GM12864 (cell line): ENCODE measurements at places on chromosomes 3 and 15.

DNA sequence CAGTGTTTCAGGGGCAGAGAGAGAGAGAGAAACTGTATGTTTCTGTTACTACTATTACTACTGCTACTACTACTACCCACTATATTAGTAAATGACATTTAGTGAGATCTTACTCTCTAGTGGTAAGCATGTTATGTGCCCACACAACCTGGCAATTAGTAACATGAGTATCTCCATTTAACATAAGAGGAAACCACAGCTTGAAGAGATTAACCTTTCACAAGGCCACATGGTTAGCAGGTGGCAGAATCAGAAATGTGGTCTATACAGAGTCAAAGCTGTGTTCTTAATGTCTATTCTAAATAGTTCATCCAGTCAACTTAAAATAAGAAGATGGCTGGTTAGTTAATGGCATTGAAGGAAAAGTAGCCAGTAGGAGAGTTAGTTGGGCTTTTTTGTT, 961.6 kb downstream of the MCTP2 start:
- no peak for DNase-seq

DNA sequence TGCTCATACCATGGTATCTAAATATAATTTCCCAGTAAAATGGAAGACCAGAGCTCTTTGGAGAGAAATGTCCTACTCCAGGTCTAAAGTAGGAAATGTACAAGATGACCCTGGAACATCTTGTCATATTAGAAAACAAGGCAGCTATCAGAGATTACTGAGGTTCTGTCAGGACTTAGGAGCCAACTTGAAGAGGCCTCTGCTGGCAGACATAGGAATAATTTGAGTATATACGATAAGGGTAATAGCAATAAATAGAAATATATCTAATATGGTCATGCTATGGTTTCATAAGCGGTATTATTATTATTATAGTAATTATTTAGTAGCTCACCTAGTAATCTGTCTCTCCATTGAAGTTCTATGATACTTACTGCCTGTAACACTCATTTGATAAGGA, 224.2 kb downstream of the SOX2 start:
- DNase-seq = no peak

DNA sequence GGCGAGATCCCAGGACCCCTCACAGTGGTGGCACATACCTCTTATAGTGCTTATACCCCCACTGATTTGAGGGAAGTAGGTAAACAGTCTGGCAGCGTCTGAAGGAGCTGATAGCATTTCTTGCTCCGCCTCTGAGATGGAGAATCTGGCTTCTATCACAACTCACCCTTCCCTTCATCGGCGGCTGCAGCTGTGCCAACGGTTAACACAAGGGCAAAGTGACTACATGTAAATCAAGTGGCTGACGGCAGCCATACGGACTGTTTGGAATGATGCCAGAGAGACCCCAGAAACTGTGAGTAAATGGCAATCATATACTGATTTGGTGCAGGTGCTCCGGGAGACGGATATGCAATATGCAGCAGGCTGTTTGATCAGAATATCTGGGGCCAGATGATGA, 66.8 kb upstream of the UNC13C start:
- no peak for DNase-seq

GRCh38 chr3:32009101-32009500, 27.6 kb downstream of the ZNF860 start:
- no peak for DNase-seq

DNA sequence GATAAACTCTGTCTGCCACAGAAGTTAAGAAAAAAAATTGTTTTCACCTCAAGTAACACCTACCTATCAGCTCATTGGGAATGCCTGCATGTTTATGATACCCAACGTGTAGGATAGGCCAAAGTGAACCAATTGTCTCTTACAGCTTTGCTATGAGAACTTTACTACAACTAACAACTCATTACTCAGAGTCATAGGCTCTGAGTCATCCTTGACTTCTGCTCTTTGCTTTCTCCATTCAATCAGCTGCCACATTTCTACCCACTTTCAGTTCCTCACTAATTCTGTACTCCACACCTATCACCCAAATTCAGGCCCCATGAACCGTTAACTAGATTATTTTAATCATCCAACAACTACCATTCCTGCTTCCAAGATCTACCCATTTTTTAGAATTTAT, 843.9 kb downstream of the TUSC7 start:
- DNase-seq = peak; percentile 13

- DNase-seq = no peak
These were observed 136.0 kb upstream of the CFAP20DC start for GRCh38 chr3:59185591-59186369.

DNA sequence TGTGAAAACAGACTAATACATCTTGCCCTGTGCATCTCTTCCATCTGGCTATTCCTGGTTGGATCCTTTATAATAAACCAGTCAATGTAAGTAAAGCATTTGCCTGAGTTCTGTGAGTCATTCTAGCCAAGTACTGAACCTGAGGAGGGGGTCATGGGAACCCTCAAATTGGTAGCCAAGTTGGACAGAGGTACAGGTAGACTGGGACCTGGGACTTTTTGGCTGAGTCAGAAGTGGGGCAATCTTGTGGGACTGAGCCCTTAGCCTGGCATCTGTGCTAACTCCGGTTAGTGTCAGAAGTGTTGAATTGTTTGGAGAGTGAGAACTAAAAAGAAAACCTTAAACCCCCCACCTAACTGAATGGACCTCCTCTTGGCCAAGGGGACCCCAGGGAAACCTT, 21.0 kb upstream of the LIMD1 start:
- DNase-seq = no peak

DNA sequence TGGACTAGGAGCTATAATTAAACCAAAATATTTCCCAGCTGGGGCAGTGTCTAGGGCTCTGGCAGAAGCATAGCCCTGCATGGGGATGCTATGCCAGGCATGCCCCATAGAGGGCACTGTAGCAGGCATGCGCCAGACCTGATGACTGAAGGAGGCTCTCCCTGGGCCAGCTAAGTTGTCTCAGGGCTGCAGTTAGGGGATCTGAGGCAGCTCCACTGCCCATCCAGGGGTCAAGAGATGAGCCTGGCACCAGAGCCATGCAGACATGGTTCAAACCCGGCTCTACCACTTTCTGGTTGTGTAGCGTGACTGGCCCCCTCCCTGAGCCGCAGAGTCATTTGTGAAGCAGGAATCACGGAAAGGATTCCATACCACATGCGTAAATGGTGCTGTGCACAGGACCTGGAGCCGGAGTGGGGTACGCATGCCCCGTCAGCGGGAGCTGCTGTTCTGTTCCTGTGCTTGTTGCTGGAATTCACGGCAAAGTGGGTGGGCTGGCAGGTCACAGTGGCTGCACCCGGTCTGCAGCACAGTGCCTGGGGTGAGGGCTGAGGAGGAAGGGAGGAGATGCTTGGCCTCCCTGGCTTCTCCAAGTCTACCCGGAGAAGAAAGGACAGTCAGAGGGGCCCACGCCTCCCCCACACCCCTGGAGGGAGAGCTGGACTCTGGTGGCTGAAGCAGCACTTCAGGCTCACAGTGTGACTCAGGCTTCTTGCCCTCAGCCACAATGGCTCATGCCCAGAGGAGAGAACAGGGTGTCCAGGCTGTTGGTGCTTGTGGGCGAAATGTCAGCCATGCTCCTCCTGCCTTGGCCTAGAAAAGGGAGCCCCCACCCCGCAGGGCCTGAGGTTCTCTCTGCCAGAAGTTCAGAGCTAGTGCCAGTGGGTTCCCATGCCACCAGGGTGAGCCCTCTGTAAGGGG, 43.1 kb downstream of the DNASE1L3 start:
- no peak for DNase-seq

- no peak for DNase-seq
These were observed 88.7 kb downstream of the CACNA2D3 start for GRCh38 chr3:54211097-54211496.

DNA sequence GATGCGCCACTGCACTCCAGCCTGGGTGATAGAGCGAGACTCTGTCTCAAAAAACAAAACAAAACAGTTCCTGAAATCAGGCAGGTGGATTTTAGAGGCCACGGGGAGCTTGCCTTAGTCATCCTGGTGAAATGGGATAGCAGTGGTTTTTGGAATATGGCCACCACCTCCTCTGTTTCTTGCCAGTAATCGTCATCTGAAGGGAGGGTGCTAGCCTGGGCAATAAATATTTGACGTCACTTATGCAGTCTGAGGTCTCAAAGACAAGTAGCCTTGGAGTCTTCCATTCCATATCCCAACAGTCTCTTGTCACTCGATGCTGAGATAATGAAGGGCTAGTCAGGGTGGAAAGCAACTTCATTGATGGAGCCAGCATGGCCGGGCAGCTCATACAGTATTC, 55.2 kb downstream of the KCNAB1 start:
- no peak for DNase-seq

GRCh38 chr15:37246065-37246464, 145.7 kb upstream of the MEIS2 start:
- no peak for DNase-seq

GRCh38 chr3:55909373-55909772, 422.3 kb upstream of the WNT5A start:
- DNase-seq = no peak

DNA sequence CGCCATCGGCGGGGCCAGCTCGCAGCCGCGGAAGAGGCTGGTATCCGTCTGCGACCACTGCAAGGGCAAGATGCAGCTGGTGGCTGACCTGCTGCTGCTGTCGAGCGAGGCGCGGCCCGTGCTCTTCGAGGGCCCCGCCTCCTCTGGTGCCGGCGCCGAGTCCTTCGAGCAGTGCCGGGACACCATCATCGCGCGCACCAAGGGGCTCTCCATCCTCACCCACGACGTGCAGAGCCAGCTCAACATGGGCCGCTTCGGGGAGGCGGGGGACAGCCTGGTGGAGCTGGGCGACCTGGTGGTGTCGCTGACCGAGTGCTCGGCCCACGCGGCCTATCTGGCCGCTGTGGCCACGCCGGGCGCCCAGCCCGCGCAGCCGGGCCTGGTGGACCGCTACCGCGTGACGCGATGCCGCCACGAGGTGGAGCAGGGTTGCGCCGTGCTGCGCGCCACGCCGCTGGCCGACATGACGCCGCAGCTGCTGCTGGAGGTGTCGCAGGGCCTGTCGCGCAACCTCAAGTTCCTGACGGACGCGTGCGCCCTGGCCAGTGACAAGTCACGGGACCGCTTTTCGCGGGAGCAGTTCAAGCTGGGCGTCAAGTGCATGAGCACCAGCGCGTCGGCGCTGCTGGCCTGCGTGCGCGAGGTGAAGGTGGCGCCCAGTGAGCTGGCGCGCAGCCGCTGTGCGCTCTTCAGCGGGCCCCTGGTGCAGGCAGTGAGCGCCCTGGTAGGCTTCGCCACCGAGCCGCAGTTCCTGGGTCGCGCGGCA, 1.8 kb downstream of the TLNRD1 start:
- DNase-seq = no peak

DNA sequence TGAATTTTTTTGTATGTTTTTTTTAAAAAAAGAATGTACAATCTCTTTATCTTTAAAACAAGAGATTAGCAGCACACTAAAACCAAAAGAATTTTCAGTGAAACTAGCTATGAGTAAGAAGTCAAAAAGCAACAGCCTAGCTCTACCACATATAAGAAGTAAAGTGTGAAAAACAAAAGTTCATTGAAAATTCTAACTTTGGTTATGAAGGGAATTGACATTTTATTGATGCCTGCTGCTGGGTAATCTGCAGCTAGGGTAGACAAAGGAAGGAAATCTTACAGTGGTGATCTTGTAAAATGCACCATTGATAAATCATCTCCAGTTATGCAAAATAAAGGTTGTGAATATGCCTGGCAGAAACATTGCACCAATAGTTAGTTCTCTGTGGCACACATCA, 37.8 kb upstream of the FOXB1 start:
- no peak for DNase-seq
